Muscle of arm (tissue), 14 donors: ENCODE measurements at places on chromosomes 1 and 21. TPM values are rescaled to one million over a fixed set of nuclear protein-coding genes. Genes with fewer than 3 reads are reported as not detected.
A peak's percentile ranks its signal among the peaks of the same experiment; 100 is the strongest.

DNA sequence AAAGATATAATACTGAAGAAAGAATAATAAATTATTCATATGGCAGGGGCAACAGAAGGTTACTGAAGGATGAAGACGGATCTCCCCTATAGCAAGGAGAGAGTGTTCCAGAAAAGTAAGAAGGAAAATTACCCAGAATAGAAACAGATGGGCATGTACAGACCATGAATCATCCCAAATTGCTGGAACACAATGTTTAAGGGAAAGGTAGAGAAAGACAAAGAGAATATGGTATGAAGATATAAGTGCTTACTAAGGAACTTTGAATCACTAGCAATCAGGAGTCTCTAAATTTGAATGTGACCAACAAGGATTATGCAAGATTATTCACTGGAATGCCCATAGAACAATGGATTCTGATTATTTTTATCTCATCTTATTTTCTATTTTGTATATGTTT lies 375.4 kb downstream of the COL11A1 start:
- no peak for DNase-seq

The PTPRF gene
- polyA plus RNA-seq, result 21.2 TPM

DNA sequence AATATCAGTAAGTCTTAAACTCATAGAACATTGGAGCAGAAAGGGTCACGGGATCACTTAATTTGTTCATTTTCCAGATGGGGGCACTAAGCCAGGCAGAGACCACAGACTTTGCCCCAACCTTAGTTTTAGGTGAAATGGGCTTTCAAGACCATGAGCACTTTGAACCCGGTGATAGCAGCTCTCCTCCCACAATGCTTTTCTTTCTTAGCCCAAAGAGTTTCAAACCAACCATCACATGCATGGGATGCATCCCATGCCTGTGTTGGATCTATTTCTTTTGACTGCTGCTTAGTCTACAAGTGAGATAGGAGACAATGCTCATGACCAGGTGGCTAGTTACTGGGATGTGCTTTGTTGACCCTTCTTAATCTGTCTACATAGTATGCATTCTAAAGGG lies 240.6 kb downstream of the NUF2 start:
- no peak for DNase-seq

DNA sequence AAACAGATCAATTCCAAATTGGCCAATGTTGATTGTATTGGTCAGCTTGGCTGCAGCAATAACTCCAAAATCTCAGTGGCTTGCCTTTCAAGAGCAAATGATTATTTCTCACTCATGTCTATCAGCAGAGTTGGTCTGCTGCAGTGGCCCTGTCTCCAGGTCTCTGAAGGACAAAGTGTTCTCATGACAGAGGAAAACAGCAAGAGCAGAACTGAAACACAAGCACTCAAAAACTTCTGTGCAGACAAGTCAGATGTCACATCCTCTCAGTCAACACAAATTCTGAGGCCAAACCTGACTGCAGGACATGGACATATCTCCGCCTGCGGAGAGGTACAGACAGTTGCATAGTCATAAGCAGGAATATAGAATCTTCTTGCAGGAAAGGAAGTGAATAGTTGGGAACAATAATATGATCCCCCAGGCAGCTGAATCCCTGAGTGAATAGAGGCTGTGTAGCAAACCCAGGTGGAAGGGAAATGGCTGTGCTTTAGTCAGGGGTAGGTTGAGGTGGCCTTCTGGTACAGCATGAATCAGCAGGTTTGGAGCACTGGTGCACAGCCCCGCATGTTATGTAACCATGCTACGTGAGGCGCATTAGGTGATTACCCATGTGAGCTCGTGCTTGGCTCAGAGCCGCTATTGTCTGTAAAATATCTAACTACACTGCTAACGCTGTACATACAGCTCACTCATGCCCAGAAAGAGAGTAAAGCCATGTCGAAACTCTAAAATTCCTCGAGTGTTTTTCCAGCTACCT lies 17.1 kb upstream of the UBE2U start:
- no peak for DNase-seq

DNA sequence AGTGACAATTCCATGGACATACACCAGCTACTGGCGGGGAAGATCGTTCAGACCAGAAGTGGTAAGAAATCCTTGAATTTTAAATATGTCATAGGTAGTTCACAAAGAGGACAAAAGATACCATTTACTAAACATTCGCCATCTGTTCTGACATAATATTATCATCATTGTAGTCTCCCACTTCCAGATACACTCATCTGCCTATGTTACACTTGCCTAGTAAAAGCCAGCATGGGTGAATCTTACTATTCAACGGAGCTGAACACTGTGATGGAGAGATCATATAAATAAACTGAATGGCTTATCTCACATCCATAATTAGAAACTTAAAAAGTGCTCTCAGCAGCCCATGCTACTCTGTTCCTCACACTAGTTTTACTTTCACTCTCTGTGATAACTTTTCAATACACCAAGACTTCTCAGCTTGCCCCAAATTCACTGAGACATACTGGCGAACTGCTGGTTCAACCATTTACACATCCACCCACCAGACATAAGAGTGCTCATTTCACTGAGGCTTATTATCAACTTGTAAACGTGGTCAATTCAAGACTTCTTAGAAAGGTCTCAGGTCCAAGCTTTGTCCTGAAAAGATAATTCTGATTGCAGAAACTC lies 463 bp upstream of the PRRC2C start:
- DNase-seq, result no peak

The SLC30A10 gene
- polyA plus RNA-seq, result 0.11 TPM

The CDC7 gene
- not detected for polyA plus RNA-seq

DNA sequence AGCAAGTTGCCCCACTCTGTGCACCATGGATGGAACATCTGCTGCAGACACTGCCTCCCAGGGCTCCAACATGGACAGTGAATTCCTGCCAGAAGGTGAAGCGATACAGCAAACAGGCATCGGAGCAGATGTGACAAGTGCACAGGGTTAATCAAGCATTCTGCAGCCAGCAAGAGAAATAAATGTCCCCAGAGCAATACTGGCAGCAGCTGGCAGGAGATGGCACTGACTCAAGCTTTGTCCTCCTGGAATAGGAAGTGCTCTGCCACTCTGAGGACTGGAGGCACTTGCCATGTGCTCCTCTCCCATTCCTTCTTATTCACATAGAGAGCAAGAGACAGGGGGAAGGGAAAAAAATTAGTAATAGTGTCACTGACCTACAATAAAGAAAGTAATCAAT lies 402.7 kb upstream of the DAB1 start:
- DNase-seq, result no peak

The OR2L5 gene
- polyA plus RNA-seq, result not detected

GRCh38 chr1:162902416-162902815 lies 41.4 kb upstream of the CCDC190 start:
- DNase-seq, result no peak

The LAPTM5 gene
- 23.7 TPM for polyA plus RNA-seq

GRCh38 chr1:40853885-40854170 lies 8.3 kb downstream of the CITED4 start:
- DNase-seq, result no peak

DNA sequence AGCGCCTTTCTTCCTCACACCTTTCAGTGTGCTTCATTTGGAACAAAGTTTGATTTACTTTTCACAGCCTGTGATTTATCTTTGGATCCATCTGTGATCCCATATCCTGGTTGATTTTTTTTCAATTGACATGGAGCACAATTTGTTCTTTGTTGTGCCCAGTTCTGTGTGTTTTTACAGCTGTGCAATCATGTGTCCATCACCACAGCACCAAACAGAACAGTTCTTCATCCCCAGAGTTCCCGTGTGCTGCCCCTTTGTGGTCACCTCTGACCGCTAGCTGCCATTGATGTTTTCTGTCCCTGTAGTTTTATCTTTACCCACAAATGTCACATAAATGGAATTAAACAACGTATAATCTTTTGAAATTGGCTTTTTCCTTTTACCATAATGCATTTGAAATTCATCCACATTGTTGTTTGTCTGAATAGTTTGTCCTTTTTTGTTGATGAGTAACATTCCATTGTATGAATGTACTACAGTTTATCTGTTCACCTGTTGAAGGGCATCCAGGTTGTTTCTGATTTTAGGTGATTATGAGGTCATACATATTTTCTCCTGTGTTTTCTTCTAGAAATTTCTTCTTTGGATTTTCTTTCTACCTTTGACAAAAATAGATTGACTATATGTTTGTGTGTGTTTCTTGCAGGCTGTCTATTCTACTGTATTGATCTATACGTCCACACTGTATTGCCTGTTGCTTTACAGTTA lies 17.4 kb downstream of the MIGA1 start:
- no peak for DNase-seq

DNA sequence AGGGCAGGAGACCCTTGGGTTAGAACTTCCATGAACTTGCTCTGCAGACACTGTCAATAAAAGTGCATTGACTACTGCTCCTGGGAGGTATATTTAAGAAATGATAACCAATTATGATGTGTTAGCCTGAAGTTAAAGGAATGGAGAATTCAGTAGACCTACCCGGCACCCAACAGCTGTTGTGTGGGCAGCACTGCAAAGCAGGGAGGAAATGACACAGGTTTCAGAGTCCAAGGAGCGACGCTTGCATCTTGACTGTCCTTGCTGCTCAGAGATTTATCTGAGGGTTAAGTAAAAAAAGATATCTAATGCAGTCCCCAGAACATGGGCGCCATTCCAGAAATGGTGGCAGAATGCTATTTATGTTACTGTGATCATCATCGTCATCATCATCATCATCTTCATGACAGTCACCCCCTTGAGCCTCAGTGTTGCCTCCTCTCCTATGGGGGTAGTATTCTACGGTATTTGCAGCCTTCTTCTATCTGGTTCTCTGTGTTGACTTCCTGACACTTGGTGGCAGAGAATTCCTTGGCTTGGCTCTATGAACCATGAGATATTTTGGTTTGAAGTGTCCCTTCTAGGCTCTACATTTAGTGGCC lies 225.9 kb downstream of the KAZN start:
- no peak for DNase-seq

DNA sequence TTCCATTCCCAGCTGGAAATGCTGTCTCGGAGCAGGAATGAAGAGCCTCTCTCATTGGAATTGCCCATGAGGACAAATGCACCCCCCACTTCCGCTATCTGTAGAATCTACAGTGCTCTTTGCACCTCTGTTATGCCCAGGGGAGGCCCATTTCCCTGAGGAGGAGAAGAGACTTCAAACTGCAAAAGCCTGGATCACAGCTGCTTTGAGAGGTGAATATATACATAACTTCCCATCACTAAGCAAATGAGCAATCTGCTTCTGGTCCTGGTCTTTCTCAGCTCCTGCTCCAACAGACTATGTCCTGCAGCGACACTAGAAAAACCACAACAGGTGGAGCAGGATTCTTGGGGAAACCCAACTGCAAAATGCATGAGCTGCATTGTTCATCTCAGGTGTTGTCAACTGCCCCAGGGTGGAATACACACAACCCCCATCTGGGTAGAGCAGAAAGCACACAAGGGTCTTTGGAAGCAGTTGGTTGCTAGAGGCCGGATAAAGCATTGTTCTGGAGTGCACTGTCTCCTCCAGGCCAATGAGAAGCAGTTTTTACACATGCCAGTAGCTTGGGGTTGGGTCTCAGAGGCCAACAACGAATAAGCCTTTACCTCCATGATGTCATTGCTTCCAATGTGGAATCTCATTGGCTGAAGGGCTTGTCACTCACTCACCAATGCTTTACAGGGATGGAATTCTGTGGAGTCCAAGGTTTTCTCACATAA lies 67.7 kb upstream of the RAB4A start:
- peak; percentile 87 for DNase-seq

- no peak for DNase-seq
Measured at GRCh38 chr1:52057876-52058415, 1.9 kb downstream of the BTF3L4 start.

DNA sequence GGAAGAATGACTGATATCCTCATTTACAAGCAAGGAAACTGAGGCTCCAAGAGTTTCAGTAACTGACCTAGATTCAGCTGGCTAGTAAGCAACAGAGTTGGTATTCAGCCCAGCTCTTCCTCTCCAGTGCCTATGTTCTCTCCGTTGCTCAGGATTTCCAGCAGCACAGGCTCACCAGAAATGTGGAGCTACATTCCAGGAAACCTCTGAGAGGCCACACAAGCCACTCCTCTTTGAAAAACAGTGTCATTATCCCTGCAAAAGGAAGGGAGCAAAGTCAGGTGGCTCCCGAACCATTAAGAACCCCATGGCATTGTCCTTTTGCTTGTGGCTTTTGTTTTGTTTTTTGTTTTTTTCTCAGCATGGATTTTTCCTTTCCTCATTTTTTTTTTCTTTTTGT lies 40.6 kb upstream of the DUSP10 start:
- DNase-seq, result no peak

DNA sequence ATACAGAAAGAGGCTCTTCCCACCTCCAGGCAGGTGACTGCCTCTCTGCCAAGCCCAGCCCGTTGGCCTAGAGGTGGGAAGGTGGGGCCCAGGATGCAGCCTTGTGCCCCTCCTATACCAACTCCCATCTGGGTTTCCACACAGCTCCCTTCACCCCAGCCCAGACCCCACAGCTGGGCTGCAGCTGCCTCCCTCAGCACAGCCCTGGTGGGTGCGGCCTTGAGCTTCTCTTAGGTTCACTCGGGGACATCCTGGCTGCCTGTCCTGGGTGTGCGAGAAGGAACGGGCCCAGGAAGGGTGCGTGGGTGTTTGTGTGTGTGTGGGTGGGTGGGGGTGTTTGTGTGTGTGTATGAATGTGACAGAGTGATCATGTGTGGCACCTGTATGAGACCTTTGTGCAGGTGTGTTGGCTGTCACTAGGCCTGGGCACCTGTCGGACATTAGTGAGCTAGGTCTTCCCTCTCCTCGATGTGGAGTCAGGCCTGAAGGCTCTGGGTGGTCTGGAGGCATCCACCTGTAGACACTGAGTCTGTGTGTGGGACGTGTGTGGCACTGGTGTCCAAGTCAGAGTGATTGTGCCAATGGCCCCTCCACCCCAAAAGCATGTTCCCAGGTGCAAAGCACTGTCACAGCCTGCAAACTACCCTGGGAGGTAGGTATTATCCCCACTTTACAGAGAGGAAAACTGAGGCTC lies 30.7 kb downstream of the FOXO6 start:
- no peak for DNase-seq

The IFI44L gene
- 1.5 TPM for polyA plus RNA-seq

The SFN gene
- 0.16 TPM for polyA plus RNA-seq

- no peak for DNase-seq
Measured at GRCh38 chr1:95093296-95093695, 20.5 kb upstream of the ALG14 start.

The GORAB gene
- 22.0 TPM for polyA plus RNA-seq

The C1QB gene
- polyA plus RNA-seq, result 14.3 TPM

DNA sequence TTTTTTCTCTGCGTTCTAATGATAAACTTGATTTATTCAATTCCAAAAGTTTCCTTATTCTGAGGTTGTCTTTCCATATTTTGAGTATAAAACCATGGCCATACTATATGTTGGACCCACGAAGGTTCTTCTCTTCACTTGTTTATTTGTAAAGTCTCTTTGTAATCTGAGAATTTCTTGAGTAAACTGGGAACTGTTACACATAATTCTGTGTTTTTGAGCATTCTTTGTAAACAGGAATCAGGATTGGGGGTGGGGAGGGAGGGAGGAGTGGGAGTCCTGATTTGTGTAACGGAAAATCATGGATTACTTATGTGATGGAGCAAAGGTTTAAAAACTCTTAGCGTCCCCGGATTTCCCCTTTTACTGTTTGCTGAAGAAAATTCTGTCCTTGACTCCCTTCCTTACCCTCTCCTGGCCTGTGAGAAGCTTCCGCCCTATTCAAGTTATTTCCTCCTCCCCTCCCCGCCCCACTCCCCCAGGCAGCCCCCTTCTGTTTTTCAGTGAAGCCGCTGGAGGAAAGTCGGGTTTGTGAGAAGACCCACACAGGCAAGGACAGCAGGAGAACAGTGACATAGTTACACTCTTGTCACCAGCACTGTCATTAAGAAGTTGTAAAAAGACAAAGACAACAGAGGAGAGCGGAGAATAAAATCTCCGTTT lies 6.4 kb upstream of the NBPF11 start:
- no peak for DNase-seq
